Retina (tissue), 1 donor: ENCODE measurements at places on chromosomes 5 and 9.

GRCh38 chr9:101409079-101409477 is 10.4 kb downstream of the ZNF189 start:
- DNase-seq: no peak

- no peak for DNase-seq
These were observed 13.6 kb upstream of the KIAA1958 start for GRCh38 chr9:112472996-112473395.

GRCh38 chr9:116276651-116277121 is 123.1 kb downstream of the PAPPA start:
- DNase-seq: peak; percentile 28

- no peak for DNase-seq
These were observed 194.4 kb downstream of the TAF11L14 start for GRCh38 chr5:17828681-17829080.

GRCh38 chr9:116713271-116713670 is 26.2 kb downstream of the TRIM32 start:
- no peak for DNase-seq

DNA sequence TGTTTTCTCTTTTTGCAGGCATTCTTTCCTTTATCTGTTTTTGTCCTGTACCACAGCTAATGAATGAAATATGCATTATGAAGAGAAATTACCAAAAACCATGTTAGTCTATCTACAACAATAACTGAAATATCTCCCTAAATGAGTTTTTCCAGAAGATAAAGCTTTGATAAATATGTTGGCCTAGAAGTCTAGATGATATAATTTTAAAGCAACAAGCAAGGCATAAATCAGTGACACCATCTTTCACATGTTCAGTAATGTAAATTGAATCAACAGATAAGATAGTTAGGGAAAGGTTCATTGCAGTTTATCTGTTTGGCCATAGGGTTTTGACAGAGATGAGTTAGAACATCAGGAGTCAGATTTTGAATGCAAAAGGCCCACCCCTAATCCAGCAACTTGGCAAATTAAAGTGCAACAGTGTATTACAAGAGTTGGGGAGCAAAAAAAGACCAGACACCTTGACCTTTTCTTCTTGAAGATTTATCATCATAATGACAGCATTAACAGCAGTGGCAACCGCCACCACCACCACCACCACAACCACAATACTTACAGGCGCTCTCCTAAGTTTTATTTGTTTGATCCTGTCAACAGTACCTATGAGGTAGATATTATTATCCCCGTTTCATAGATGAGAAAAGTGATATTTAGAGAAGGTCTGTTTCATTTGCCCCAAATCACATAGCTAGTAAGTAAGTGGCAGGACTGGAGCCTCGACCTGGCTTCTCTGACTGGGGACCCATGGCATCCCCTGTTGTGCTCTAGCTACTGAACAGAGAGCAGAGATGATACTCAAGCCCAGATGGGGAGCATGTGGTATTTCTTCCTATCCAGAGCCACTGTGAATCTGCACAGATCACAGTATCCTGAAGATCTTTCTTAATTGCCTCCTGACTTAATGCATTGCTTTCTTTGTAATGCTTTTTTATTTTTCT is 122.8 kb upstream of the DHFR start:
- no peak for DNase-seq

DNA sequence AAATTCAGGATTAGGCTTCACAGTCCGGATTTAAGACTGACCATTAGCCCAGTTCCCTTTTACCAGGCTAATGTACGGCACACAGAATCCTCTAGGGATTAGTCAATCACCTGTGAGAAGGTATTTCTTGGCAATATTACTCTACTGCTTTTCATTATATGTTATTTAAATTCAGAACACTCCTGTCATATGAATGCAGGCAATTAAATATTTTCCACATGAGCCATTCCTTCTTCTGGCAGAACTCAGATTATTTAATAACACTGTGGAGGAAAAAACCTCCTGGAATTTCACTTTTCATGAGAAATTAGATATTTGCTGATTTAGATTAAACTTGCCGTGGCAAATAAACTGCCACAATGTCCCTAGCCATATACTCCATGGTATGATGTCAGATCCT is 1357.5 kb upstream of the C9orf72 start:
- DNase-seq: no peak

GRCh38 chr5:153489611-153490010 is 859 bp upstream of the GRIA1 start:
- DNase-seq: no peak

DNA sequence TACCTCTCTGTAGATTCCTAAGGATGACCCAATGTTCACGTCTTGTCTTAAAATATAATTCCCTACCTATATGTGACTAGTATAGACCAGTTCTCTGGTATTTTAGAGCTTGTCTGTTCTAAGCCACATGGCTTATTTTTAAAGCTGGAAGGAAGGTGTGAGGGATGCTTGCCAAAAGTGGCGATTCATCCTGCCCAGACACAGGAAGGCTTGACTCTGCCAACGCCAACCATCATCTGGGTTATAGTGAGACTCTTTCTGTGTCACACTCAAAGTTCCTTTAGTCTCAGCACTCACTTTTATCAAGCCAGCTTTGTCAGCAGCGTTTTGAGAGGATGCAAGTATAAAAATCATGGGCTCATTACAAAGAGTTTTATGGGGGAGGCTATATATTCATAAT is 500.0 kb downstream of the PTPRD start:
- DNase-seq: no peak

- DNase-seq: no peak
These were observed 211.8 kb upstream of the RASEF start for GRCh38 chr9:83274787-83275186.

- DNase-seq: no peak
These were observed 203.1 kb downstream of the ROR2 start for GRCh38 chr9:91746904-91747303.

- no peak for DNase-seq
These were observed 893.8 kb upstream of the ACO1 start for GRCh38 chr9:31490551-31491106.

- DNase-seq: no peak
These were observed 84.6 kb downstream of the ANKRD55 start for GRCh38 chr5:56148453-56148971.

DNA sequence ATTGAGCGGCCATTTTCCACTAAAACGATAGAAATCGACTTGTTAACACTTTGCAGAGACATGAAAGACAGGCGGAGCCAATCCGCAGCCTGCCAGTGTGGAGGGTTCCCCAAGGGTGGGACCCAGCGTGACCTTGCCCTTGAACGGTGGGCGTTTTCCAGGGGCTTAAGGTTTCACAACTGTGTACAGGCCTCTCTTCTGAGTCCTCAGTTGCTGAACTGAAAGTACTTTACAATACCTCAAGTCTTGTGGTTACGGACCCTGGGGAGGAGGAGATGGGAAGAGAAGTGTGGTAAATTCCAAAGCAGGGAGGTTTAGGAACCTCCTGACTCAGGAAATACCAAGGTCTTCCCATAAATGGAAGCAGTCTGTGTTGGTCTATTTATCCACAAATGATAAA is 68.2 kb upstream of the CKMT2 start:
- DNase-seq: no peak

- DNase-seq: no peak
These were observed 34.8 kb upstream of the RXRA start for GRCh38 chr9:134291452-134291881.

DNA sequence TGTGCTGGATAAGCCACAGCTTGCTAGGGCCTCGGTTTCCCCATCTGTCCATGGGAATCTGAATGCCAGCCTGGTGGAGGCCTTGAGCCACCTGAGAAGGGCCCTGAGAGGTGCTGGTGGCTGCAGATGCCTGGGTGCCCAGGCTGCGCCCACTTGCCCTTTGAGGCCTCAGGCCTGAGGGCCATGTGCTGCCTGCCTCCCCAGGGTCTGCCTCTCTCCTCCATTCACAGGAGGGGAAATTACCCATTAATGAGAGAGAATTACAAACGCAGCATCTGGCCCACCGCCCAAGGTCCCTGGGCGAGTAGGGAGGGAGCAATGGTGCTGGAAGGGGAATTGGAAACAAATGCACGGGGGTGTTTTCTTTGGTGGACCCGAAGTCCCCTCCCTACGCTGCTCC is 59.6 kb downstream of the BARX1 start:
- no peak for DNase-seq

DNA sequence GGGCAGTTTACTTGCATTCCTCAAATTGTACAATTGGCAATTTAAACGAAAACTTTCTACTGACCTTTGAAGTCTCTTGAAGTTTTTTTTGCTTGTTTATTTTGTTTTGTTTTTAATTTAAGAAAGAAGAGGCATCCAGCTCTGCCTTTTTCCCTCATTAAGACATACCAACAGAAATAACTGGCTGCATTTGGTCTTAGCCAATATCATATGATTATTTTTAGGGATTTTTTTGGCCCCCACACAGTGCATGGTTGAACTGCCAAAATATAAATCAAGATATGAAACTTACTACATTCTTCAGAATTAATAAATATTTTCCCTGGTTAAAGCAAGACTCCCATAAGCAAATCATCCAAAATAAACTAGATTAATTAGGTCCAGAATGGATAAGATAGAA is 79.4 kb downstream of the ALDH1A1 start:
- DNase-seq: no peak

DNA sequence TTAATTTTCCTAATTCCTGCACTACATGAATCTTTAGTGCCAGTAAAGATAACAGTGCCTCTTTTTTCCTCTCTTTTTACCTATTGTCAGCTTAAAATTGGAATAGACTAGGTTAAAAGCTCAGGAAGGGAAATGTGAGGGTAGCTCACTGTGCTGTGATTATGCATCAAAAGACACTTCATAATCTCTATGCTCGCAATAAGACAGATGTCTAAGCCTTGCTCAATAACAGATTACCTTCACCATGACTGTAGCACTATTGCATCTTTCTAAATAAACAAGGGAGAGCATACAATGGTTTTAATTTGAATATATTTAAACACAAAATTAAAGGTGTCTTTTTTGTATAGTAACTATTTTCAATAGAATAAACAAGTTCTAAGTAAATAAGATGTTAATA is 130.1 kb downstream of the FBN2 start:
- DNase-seq: no peak

DNA sequence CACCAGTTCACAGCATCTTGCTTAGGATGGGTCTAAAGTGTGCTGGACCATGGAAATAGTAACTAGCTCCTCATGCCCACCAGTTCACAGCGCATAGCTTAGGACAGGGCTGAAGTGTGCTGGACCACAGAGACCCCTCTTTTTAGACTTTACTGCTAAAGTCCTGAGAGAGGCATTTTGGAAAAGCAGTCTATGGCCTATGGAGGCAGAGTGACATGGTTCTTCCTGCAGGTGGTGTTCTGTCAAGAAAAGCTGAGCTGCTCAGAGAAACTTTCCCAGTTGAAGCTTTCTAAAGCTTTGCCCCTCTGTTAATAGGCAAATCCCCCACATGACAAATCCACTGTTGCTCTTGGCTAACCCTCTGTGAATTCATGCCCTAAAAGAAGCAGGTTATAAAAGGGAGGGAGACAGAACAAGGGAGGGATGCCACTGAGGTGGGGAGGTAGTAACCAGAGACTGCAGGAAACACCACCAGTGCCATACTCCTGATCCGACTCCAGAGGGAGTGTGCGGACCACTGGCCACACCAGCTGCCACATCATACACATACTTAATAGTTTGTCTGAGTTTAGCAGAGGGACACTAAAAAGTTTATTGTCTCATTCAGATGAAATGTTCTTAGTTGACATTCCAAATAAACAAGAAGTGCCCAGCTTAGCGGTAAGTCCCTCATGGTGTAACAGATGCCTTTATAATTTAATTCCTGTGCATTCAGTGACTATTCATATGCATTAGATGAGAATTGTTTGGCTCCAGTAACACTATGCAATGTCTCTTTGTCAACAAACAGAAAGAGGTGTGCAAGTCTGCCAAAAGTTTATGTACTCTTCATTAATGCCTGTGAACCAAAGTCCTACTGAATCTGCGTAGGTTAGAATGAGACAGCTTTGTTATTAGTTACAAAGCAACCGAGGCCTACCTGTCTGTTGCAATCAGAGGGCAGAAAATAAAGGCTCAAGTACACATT is 236.2 kb upstream of the NFIL3 start:
- DNase-seq: peak; percentile 41

DNA sequence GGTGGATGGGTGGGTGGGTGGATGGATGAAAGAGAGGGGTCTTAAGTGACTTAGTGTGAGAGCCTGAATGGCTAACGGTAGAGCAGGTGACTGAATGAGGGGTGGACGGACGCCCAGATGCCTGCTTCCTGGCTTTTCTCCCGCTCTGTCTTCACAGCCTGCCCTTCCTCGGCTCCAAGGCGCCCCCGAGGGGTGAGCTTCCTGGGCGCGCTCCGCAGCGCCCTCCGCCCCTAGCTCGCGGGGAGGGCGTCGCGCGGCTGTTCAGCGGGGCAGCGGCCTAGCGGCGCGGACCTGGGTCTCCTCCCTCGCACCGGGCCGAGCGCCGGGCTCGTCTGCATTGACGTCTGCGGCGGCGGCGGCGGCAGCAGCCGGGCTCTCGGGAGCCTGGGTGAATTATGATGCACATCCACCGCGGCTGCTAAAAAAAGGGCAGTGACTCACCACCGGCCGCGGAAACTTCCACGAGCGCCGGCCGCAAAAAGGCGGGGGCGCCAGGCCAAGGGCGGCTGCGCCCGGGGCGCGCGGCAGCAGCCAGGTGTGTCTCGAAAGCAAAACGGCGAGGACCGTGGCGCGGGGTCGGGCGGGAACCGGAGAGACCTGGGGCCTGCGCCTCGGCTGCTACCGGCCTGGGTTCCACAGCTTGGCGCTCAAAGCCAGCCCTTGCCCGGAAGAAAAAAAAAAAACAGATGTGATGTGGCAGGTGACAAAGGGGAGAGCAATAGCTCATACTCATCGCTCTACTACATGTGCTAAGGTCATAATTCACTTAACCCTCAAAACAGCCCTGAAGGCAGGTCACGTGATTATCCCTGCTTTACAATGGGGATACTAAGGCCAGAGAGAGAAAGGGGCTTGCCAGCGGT is 143.0 kb upstream of the ADRA1B start:
- DNase-seq: peak; percentile 84

DNA sequence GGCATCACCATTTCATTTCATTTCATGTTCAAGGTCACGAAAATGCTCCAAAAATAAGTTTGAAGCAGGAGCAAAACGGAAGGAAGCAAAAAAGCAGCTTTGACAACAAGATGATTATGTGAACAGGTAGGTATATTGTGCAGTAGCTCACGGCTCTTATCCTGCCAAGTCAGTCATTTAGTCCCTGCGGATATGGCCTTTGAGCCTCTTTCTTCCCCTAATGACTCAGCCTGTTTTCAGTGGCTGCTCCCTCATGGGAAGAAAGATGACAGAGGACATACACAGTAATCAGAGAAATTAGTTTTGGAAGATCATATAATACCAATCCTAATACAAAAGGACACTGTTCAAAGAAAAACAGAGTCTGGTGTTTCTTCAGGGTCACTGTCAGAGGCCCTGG is 155.8 kb upstream of the GRAMD2B start:
- DNase-seq: no peak

DNA sequence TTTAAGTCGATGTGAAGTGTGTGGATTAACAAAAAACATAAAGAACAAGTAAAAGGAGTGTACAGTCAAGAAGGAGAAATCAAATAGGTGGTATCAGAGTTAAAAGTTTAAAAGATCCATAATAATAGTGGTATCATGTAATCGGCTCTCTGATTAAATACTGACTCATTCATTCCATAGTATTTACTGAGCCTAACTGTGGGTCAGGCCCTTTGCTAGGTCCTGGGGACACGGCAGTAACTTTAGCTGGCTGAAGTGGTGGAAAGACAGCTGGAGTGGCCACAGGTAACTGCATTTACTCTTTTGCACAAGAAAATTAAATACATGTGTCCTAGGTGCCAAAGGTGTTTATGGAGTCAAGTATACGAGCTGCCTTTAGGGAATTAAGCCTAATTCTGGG is 124.0 kb downstream of the GNAQ start:
- no peak for DNase-seq

- no peak for DNase-seq
These were observed 185.1 kb upstream of the DMAC1 start for GRCh38 chr9:7984692-7985091.

GRCh38 chr9:30932226-30932625 is 1452.2 kb upstream of the ACO1 start:
- DNase-seq: no peak
